GM10248 (cell line): ENCODE measurements at places on chromosomes 1 and 21.

- no peak for DNase-seq
These were observed 275.4 kb upstream of the BEND5 start for GRCh38 chr1:49052102-49052501.

DNA sequence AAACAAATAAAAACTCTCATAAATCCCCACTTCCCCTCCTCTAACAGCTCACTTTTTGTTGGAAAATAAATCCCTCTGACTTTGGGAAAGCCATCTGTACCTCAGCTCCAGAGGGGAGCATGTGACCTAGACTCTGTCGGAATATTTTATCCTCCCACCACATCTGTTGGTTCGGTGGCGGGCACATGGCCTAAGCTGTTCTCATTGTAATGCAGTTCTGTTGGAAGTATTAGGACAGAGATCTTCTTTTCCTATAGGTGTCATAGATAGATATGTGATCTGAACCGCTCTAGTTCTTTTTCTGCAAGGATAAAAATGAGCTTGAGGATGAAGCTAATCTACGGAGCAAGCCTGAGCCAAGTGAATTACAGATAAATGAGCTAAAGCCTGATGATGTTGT, 50.5 kb upstream of the EPS8L3 start:
- no peak for DNase-seq

GRCh38 chr1:34231441-34231840, 54.7 kb downstream of the C1orf94 start:
- no peak for DNase-seq

GRCh38 chr1:60664086-60664625, 418.2 kb upstream of the NFIA start:
- DNase-seq: no peak

DNA sequence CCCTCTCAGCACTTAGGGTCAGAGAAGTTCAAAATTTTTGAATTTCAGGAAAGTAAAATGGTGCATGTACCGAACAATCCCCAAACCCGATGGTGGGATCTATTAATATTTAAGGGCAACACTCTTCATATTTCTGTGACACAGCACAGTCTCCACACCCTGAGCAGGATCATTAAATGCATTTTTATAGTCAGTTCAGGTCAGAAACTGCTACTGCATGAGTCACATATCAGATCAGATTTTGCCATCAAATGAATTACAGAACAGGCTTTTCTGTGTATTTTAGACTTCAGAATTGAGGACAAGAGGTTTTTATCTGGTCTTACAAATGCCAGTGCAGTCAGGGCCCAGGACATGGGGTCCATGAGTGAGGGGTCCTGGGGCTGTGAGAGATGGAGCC, 79.2 kb downstream of the RIPK4 start:
- DNase-seq: no peak

DNA sequence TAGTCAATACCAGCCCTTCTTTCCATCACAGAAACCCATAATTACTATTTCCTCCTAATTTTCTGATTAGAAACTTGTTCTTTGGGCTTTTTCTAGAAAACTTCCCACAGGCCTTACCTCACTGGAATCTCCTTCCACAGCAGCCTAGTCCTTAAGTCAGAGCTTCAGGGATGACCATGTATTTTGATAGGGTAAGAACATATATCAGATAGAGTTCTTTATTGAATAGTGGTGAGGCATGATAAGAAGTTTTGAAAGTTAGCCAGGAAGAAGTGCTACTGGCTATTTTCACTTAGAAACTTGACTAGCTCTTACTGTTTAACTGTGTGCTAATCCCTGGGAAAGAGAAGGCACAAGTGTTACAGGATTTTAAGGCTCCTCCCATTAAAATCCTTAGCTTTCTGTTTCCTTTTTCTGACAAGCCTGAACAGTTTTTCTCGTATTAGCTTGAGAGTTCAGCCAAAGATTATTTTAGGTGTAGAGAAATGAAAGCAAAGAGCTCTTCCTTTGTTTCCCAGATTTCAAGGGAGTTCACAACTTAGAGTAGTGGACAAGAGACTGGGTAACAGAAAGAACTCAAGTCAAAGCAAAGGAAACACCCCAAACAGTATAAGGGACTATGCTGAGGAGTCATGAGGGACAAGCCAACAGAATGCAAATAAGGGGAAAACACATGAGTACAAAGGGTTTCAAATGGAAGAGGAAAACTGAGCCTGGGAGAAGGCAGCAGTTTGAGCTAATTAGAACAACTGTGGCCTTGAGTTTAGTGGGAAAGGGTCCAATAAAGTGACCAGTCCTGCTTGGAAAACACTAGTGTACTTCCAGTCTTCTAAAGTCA, 37.2 kb upstream of the AIM2 start:
- DNase-seq: no peak

- DNase-seq: no peak
These were observed 2.0 kb upstream of the FCER1A start for GRCh38 chr1:159300146-159300545.
